ENCODE measurements at places on chromosomes 1 and 21. TPM values are rescaled to one million over a fixed set of nuclear protein-coding genes. Genes with fewer than 3 reads are reported as not detected.

The SPRR1B gene
- not detected for total RNA-seq

The SPRR5 gene
- not detected for total RNA-seq

The MIXL1 gene
- total RNA-seq: not detected

The MYBPH gene
- 0.38 TPM for total RNA-seq

The ADAMTSL4 gene
- 0.38 TPM for total RNA-seq

The SPRR2A gene
- not detected for total RNA-seq

DNA sequence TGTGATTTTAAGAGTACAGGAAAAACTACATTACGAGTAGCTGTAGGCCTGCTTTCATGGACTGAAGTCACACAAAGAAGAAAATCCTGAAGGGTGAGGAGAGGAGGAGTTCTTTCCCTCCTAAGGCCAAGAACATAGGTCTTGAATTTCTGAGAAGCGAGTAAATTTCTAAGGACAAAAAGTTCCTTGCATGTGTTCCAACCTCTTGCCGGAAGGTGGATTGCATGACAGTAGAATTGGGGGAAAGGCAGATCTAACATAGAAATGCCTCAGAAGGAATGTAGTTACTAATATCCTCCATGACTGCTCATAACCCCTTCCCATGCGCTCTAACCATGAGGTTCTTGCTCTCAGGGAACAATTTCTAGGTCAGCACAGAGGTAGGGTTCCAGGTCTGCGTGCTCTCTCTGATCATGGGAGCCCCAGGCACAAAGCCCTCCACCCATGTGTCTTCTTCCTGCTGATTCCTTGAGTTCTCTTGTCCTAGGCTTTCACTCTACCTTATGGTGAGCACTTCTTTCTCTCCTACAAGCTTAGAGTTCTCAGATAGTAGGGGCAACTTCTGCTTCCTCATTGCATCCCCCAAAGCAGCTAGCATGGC is 13.7 kb downstream of the CD2 start:
- no peak for DNase-seq

GRCh38 chr1:78081980-78082860 is 36.5 kb downstream of the GIPC2 start:
- DNase-seq: no peak

GRCh38 chr21:24583473-24583872 is 1023.8 kb downstream of the MRPL39 start:
- no peak for DNase-seq

DNA sequence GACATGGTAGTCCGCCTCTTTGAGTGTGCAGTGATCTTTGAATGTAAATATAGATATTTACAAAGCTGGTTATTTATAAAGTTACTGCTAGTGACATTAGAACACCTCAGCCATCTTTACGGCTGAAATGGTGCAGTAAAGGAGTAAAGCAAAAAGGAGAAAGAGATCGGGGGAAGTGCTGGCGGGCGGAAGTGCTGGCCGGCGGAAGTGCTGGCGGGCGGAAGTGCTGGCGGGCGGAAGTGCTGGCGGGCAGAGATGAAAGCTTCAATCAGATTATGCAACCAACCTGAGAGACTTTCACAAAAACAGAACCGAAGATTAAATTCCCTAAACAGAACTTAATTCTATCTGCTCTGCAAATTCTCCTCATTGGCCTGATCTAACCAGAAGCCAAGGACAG is 1.4 kb upstream of the OR14A16 start:
- DNase-seq: no peak

GRCh38 chr1:13619909-13620308 is 36.3 kb downstream of the PDPN start:
- no peak for DNase-seq

DNA sequence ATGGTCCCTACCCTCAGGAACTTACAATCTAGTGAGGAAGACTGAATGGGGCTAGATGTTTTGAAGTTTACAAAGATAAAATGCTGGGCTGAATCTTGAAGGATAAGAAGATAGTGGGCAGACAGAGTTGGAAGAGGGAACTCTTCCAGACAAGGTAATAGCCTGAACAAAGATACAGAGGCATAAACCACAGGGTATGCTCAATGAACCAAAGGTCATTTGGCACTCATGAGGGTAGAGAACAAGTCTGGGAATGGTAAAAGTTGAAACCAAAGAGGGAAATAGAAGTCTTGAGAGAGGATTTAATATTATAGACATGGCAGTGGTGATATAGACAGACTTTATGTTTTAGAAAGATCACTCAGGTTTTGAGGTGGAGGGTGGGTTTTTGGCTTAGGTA is 48.1 kb upstream of the ZSWIM5 start:
- DNase-seq: no peak

DNA sequence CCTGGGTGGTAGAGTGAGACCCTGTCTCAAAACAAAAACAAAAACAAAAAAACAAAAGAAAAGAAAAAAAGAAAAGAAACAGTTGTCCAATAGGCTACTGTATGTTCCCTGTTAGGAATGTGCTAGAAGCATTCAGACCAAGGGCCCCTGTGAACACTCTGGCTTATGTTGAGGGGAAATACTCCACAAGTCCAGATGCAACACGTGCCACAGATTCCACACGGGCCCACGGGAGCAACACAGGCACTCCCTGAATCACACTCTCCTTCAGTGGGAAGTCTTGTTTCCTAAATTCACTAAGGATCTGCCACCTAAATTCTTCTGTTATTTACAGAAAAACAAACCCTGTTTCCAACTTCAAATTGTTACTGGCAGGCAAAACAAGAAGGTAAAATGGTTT is 291.1 kb downstream of the PCP4 start:
- no peak for DNase-seq

- DNase-seq: no peak
Measured at GRCh38 chr1:12486401-12487005, 131.5 kb downstream of the DHRS3 start.

- DNase-seq: no peak
Measured at GRCh38 chr1:222781251-222781650, 33.6 kb upstream of the DISP1 start.

DNA sequence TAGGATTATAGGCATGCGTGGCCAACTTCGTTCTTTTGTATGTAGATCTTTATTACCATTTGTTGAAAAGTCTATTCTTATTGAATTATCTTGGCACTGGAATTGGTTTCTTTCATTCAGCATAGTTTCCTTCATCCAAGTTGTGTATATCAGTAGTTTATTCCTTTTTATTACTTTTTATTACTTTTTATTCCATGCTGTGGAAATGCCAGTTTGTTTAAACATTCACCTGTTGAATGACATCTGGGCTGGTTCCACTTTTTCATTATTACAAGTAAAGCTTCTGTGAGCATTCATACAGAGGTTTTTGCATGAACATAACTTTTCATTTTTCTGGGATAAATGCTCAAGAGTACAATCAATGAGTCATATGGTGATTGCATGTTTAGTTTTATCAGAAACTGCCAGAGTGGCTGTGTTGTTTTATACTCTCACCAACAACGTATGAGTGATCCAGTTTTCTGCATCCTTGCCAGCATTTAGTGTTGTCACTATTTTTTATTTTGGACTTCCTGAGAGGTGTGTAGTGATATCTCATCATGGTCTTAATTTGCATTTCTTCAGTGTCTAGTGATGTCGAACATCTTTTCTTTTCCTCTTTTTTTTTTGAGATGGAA is 28.6 kb downstream of the PTPRU start:
- no peak for DNase-seq

GRCh38 chr1:150763018-150763417 is 2.6 kb downstream of the CTSS start:
- no peak for DNase-seq

- DNase-seq: peak; percentile 58
Measured at GRCh38 chr1:202155478-202156021, 4.9 kb downstream of the PTPN7 start.

All from A172 (cell line).